Stimulated activated naive CD4-positive, alpha-beta T cell (primary cell): ENCODE measurements at places on chromosomes 12 and 14.

GRCh38 chr12:123152833-123153232 lies 1.9 kb upstream of the PITPNM2 start:
- DNase-seq = no peak

DNA sequence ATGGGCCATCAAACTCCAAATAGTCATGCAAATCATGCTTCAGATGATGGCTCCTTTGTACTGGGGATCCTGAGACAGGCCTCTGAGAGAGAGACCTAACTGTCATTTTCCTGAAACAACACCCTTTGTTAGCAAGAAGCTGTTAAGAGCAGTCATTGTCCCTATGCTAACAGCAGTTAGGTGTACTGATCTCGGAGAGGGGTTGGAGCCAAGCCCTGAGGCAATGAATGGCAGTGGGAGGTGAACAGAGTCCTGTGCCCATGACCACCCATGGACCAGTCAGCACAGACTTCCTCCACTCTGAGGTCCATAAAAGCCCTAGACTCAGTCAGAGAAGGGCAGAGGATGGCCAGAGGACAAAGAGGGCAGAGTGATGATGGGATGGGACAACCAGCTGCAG lies 747.6 kb upstream of the LRFN5 start:
- no peak for DNase-seq

DNA sequence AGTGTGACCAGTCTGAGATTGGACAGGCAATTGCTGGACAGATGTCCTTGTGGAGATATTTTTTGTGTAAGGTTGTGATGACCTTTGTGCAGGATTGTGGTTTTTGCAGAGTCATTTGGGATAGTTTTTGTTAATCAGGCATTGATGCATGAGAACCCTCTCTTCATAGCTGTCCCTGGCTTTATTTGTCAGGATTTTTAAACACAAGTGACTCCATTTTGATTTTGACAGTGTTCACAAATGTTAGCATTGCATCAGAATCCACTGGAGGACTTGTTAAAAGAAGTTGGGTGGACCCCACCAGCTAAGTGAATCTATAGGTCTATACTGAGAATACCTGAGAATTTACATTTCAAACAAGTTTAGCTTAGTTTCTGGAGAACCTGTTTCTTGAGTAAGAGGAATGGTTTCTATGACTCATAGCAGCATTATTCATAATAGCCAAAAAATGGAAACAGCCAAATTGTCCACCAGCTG lies 11.8 kb downstream of the FNTB start:
- DNase-seq = no peak

- no peak for DNase-seq
These were observed 43.9 kb downstream of the MVK start for GRCh38 chr12:109617491-109617890.

DNA sequence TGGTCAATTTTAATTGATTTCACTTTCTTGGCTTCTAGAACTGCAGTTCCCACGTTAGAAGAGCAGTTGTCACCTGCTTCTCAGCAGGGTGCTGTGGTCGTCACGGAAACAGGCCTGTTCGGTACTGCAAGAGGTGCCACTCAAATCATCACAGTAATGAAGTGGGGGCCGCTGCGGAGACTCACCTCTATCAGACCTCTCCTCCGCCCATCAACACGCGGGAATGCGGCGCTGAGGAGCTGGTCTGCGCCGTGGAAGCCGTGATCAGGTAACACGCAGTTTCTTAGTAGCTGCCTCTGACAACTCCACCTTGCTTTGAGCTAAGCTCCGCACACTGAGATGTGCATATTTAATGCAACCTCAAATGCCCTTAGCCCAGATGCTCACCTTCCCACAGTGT lies 107.2 kb downstream of the UNC79 start:
- no peak for DNase-seq

DNA sequence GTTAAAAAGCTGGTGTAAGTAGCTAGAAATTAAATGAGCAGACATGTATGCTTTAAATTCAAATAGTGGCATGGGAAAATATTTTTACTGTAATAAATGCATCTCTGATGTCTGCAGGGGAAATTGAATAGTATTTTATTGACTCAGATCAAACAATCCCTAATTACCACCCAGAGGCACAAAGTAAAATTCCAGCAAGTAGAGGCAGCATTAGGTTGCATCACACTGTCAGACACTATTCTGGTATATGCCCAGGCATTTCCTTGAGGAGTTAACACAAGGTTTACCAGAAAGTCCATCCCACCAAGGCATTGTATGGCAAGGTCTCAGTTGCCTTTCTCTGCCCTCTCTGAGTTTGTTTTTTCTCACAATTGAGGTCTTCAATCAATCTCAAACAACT lies 201.6 kb upstream of the KITLG start:
- no peak for DNase-seq

DNA sequence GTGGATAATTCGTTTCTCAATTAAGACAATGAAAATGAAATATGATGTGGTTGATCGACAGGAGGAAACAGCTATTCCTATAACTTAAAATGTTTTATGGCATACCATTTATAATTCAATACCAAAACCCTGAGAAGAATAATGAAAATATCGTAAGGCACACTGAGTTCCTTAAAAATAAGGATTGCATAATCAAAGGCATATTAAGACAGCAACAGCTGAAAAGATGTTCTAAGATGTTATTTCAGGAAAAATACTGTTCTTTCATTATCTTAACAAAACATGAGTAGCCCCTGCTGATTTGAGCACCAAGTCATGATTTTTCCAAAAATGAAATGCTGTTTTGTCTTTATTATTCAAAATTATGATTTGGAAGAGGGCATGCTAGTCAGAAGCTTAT lies 189.4 kb upstream of the ALG10 start:
- no peak for DNase-seq

- DNase-seq = no peak
These were observed 307.2 kb upstream of the SFSWAP start for GRCh38 chr12:131403676-131404075.

GRCh38 chr14:82411298-82411697 lies 877.6 kb upstream of the SEL1L start:
- no peak for DNase-seq

GRCh38 chr14:93100100-93100499 lies 15.6 kb downstream of the ITPK1 start:
- no peak for DNase-seq

GRCh38 chr12:105538880-105539279 lies 208.4 kb downstream of the C12orf75 start:
- DNase-seq = no peak

GRCh38 chr12:24252602-24253001 lies 303.1 kb upstream of the SOX5 start:
- DNase-seq = no peak

GRCh38 chr12:107759410-107759809 lies 1.5 kb downstream of the PRDM4 start:
- no peak for DNase-seq

- no peak for DNase-seq
These were observed 41.8 kb upstream of the KCNK13 start for GRCh38 chr14:90019824-90020523.

DNA sequence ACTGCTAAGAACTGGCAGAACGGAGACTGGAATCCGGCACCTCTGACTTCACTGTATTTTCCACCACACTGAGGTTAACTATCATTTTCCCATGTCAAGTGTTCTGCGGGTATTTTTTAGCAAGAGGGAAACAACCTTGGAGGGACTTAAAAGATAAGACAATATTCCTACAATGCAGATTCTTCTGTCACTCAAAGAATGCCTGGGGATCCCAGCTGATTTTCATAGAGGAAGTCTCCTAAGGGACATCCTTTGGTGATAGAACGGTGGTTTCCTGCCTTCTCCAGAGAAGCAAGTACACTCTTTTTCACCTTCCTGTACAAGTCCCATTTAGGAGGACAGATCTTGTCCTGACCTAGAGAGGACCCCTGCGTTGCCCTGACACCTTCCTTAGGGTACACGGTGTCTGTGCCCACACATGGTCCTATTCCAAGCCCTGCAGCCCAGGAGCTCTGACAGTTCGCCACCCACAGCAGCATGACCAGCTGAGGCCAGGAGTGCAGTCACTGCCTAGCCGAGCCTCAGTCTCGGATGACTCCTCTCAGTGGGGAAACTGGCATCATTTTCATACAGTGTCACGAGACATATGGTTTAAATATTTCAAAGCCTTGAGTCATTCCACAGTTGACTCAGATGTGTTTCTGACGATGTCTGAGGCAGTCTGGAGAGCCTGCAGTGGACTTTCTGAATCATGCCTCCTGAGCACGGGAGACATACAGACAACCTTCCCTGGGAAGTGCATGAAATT lies 181.3 kb upstream of the FKBP4 start:
- no peak for DNase-seq

GRCh38 chr12:49604856-49605255 lies 583 bp downstream of the FAM186B start:
- no peak for DNase-seq

DNA sequence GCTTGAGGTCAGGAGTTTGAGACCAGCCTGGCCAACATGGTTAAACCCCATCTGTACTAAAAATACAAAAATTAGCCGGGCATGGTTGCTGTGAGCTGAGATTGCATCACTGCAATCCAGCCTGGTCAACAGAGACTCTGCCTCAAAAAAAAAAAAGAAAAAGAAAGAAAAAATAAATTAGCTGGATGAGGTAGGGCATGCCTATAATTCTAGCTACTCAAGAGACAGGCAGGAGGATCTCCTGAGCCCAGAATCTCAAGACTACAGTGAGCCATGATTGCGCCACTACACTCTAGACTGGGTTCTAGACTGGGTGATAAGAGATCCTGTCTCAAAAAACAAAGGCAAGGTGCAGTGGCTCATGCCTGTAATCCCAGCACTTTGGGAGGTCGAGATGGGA lies 16.9 kb downstream of the PPP4R3A start:
- no peak for DNase-seq

DNA sequence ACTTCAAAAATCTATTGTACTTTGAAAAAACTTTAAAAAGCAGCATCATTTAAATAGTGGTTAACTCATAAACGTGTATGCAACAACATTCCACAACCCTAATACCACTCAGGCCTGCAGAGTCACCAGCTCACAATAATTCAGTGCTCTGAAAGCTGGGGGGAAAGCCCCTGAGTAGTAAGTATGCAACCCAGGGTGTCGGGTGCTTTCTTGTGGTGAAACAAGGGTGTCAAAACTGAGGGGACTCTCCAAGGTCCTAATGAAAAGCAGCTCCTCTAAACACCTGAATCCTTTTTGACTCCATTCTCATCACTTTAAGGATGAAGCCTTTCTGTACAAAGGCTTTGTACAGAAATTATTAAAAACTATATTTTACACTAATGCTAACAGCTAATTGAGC lies 33.7 kb downstream of the FGFR1OP2 start:
- DNase-seq = no peak

DNA sequence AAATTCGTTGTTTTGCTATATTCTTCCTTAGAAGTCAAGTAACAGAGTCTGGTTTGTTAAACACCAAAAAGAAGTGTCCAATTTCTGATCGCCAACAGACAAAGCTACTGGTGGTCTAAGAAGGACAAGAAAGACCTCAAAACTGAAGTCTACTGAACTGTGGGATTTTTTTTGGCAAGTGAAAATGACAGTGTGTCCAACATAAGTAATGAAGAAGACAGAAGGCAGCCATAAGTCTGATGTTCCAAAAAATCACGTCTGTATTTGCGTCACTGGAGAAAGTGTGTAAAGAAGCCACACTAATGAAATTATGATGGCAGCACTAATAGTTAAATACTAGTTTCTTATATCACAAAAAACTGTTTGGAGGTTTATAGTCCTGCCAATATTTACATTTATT lies 32.6 kb downstream of the WASHC3 start:
- no peak for DNase-seq

- DNase-seq = no peak
These were observed 85.7 kb downstream of the ITPK1 start for GRCh38 chr14:93029911-93030508.
